ENCODE measurements at places on chromosomes 2 and 18. TPM values are rescaled to one million over a fixed set of nuclear protein-coding genes. Genes with fewer than 3 reads are reported as not detected.

DNA sequence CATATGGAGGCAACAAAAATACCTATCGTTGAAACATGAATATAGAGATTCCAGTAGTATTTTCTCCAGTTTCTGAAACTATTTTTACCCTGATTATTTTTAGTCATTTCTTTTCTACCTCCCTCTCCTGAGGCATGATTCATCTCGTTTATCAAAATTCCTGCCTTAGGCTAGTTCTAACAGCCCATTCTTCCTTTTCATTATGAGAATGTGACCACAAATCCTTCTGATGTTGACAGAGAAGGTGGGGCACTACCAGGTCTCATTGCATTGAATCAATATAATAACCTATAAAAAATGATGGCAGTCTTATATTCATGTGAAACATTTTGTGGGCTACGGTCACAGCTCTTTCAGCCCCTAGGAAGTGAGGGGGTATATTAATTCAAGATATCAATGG lies 406.5 kb upstream of the UBE2E3 start:
- DNase-seq: no peak

- DNase-seq: no peak
These were observed 97.0 kb upstream of the RFX8 start for GRCh38 chr2:101571951-101572350.

DNA sequence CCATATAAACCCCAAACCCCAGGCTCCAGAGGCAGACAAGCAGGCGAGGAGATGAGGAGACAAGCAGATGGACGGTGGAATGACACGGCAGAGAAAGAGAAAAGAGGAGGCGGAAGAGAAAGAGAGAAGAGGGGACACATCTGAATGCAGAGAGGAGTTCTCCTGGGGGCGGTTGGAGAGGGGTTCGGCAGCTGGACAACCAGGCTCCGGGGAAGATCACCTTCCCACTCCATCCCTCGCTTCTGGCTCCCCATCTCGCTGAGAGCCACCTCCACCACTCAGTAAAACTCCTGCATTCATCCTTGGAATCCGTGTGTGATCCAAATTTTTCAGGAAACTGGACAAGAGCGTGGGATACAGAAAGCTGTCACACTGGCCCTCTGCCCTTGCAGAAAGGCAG lies 966.7 kb upstream of the NXPH2 start:
- DNase-seq: no peak

TSGA10 gene
- total RNA-seq: 7.2 TPM

DNA sequence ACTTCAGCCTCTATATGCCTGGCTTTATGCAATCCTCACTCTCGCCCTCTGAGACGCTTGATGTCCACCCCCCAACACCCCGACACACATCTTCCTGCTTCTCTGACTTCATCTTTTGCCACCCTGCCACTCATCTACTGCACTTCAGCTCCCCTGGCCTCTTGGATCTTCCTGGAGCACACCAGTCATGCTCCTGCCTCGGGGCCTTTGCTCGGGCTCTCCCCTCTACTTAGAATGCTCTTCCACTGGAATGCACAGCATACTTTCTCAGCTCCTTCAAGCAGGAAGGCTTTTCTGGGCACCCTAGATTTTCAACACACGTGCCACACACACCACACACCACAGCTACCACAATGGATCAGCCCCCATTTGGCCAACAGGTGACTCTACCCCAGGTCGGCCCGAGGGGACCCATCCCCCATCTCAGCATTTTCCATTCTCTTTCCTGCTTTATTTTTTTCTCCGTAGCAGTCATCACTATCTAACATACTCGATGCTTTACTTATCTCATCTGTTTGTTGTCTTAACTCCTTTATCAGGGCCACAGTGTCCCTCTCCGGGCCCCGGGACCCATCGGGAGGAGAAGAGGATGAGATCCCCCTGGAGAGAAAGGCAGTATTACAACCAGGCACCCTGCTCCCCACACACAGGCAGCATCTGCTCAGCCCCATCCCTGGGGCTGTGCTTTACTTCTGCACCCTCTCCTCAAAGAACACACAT lies 2.3 kb downstream of the RUFY4 start:
- DNase-seq: no peak

DNA sequence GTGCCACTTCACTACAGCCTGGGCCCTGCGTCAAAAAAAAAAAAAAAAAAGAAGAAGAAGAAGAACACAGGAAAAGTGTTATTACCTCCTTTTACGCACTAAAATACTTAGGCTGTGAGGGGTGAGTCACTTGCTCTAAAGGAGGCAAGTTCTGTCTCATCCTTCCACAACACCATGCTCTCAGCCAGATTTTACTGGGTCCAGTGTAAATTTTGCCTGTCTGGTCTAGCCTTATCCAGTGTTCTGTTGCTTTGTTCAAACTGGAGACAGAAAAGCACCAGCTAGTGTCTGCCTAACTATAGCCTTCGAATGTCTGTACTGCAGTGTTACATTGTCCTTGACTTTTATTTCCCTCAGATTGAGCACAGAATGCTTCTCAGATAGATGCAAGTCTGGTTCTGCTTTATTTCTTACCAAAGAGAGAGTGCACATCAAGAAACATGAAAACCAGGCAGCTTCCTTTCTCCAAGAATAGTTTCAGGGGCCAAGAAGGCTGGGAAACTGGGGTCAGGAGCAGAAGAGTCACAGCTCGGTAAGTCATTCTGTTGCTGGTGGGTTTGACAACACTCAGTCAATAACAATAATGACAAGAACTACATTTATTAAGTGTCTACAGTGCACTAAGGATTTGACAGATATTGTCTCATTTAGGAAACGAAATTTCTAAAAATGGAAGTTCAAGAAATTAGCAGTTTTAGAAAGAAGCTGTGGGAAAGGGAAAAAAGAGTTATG lies 3.1 kb upstream of the MSGN1 start:
- DNase-seq: no peak

CFAP65 gene
- not detected for total RNA-seq

- DNase-seq: no peak
These were observed 366.5 kb upstream of the CRIM1 start for GRCh38 chr2:35989040-35989439.

DNA sequence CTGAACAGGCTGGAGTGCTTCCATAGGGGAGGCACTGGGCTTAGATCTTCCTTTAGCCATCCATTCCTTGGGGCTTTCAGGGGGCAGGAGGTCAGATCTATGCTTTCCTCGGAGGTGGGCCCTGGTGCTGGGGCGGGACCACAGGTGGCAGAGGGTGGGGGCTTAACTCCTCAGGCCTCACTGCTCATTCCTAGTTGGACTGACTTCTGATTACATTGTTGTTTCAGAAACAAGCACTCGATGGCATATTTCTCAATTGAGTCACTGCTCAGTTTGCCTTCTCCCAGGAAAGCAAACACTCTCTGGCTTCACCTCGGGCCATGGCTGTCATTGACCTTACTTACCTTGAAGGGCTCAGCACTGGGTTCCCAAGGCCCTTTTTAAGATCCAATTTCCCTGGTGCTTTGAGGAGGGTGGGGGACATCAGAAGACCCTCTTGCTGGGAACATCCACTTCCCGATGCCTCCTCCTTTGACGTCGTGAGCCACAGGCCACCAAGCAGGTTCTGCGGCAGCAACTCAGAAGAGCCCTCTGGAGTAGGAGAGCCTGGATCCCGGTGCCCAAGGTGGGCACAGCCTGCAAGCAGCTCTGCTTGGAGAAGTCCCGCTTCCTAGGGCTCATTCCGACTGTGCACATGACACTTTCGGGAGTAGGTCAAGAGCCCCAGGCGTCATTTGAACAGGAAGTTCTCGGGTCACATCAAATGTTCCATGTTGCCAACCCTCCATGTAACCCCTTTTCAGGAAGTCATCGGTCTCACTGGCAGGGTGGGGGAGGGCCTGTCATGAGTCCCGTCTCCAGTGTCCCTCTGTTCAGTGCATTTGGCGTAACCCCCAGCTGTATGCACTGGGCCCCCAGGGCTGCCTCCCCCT lies 40.6 kb downstream of the SDC1 start:
- no peak for DNase-seq

DNA sequence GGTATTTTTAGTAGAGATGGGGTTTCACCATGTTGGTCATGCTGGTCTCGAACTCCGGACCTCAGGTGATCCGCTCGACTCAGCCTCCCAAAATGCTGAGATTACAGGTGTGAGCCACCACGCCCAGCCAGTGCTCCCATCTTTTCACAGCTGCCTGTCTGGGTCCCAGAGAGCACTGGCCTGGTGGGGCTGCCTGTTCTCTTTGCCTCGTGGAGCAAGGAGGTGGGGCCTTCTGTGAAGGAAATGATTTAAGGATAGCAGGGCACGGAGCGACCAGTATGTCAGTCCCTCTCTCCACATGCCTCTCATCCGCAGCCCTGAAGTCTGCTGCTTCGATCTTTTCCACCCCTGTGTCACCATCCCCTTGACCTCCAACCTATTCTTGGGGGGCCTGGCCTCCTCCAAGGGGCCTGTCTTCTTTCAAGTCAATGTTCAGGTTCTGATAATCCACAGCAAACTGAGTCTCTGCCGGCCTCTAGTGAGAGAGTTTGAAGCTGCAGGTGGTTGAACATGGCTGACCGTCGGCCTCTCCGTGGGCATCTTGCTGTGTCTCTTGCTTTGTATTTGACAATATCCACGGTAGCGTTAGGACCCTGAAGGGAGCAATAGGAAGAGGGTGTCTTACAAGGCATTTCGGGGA lies 28.2 kb upstream of the GIGYF2 start:
- peak; percentile 15 for DNase-seq

GRCh38 chr2:202786842-202787241 lies 84.7 kb downstream of the ICA1L start:
- no peak for DNase-seq

DNA sequence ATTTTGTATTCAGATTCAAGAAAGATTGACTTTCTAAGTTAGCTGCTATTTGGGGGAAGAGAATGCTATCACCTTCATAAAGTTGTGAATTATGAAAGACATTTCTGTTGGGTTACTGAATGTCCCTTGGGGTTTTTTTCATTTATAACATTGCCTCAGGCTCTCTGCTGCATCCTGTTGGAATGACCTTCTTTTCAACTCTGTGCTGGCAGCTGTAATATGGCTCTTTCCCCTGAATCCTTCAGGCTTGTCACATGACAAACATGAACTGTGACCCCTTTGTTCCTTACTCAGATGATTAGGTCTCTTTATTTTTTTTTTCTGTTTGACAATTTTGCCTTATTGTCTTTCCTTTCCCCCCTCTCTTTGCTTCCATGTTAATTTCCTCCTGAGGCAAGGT lies 159.8 kb downstream of the TAF4B start:
- no peak for DNase-seq

HOXD13 gene
- not detected for total RNA-seq

DNA sequence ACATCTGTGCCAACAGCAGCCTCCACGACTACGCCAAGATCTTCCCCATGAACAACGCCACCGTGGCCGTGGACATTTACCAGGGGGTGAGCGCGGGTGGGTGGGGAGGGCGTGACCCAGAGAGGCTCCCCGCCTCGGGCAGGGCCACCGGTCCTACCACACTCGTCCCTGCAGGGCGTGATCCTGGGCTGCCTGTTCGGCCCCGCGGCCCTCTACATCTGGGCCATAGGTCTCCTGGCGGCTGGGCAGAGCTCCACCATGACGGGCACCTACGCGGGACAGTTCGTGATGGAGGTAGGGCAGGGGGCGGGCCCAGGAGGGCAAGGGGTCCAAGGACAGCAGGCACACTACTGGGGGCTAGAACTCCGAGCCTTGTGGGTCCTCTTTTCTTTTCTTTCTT lies 8.5 kb upstream of the CTDSP1 start:
- no peak for DNase-seq

DNA sequence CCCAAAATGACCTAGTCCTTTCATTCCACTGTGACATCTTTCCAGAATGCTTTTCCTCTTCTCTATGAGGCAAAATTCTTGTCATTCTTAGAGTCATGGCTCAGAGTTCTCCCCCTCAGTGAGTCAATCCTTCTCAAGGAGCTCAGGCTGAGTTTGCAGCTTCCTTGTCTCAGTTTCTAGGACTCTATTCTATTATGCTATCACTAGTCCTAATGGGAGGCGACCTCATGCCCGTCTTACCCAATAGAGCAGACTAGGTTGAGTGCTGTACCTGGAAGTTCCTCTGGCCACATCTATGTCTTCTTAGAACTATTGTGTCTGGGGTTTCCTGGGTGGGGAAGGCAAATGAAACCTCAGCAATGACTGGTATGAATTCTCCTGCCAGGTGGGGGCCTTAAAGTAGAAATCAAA lies 51.5 kb downstream of the HAUS1 start:
- peak; percentile 66 for DNase-seq

- no peak for DNase-seq
These were observed 58.1 kb downstream of the DGKD start for GRCh38 chr2:233412405-233412804.

- peak; percentile 37 for DNase-seq
These were observed 728 bp downstream of the FAM168B start for GRCh38 chr2:131092458-131093005.

PDE1A gene
- total RNA-seq: not detected

- DNase-seq: no peak
These were observed 91.5 kb downstream of the EIPR1 start for GRCh38 chr2:3285901-3286645.

DNA sequence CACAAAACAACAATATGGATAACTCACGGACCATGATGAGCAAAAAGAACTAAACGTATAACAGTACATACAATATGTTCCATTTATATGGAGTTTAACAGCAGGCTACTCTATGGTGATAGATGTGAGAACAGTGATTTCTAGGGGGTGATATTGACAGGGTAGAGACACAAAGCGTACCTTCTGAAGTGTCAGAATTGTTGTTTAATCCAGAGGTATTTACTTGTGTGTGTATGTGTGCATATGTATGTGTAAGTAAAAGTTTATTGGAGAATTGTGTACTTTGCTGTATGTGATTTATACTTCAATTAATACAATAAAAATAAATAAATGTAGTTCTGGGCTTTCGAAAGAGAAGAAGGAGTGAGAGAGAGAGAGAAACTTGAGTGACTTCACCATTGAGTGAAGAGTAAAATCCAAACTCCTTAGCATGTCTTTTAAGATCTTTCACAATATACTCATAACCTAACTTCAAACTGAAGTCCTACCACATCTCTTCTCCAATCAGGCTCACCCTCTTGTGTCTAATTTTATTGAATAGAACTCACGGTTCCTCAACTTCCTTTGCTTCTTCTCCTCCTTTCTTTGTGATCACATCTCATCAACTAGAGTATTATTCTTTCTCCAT lies 126.0 kb upstream of the KLF7 start:
- DNase-seq: no peak

- no peak for DNase-seq
These were observed 30.0 kb downstream of the PMAIP1 start for GRCh38 chr18:59929621-59930295.

PRKCE gene
- 9.4 TPM for total RNA-seq

GRCh38 chr2:218395456-218395825 lies 4.2 kb upstream of the CTDSP1 start:
- DNase-seq: no peak

GRCh38 chr2:24825883-24826772 lies 32.9 kb downstream of the CENPO start:
- no peak for DNase-seq

DNA sequence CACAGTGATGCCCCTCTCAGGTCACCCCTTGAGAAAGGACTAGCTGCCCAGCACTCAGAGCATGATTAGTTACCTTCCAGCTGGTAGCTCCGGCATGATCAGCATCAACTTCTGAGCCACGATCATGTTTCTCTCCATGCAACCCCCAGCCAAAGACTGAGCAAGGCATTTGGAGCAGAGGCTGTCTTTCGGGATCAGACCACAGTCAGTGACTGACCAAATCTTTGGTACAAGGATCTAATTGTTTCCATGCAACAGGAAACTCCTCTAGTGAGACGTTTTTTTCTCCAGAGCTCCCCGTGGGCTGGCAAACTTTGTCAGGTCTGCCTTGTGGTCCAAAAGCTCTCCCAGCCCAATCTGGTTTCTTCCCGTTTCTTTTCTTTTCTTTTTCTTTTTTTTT lies 244.3 kb downstream of the METTL4 start:
- no peak for DNase-seq
